Ascending aorta (tissue), 2 donors: ENCODE measurements at places on chromosomes 4 and X.

- DNase-seq = no peak
These were observed 22.3 kb upstream of the MAOA start for GRCh38 chrX:43633757-43634156.

- no peak for DNase-seq
These were observed 54.4 kb upstream of the LCORL start for GRCh38 chr4:18075823-18076433.

DNA sequence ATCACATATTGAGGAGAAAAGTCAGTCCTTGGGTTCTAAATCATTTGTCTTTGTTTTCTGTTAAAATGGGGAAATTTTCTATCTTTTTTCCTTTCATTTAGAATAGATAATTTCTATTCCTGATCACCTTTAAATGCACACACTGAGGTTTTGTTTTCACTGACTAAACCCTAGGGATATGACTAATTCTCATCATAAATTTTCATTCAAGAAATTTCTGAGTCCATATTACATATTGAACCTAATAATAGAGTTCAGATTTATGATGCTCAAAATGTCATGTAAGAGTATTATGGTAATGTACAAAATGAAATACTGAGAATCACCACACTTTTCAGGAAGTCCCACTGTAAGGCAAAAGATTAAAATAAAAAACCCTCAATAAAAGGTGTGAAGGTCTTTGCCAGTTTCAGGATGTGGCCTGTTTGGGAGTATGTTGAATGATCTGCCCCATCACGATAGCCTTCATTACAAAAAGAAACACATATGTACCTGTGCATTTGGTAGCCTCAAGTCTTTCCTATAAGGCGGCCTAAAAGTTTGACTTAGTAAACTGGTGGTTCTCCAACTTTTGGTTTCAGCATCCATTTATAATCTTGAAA, 49.4 kb downstream of the LEF1 start:
- DNase-seq = no peak

DNA sequence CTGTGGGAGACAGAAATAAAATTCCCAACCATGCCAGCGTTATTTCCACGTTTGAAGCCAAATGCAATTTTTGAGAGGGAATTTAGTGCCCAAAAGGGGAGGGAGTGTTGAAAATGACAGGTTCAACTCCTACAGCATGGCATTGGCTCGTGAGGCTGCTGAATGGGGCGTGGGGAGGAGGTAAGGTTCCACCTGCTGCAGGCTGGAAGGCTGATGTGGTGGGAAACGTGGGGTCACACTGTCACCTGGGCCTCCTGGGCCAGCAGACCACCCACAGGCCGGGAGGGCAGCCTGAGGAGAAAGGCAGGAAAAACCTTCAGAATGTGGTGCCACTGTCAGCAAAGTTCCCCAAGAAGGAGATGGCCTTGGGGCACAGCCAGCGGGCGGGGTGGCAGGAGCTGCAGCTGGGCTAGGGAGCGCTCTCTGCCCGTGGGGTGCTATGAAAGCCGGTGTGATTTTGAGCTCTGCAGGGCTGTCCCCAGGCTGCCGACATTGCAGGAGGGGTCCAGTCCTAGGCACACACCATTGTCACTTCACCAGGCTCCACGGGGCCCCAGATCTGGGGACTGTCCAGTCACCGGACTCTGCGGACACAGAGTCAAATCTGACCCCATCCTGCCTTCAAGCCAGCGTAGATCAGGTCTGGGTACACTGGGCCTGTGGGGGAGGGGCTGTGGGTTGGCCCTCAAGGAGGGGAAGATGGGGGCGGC, 19.6 kb downstream of the MSANTD1 start:
- DNase-seq = no peak

DNA sequence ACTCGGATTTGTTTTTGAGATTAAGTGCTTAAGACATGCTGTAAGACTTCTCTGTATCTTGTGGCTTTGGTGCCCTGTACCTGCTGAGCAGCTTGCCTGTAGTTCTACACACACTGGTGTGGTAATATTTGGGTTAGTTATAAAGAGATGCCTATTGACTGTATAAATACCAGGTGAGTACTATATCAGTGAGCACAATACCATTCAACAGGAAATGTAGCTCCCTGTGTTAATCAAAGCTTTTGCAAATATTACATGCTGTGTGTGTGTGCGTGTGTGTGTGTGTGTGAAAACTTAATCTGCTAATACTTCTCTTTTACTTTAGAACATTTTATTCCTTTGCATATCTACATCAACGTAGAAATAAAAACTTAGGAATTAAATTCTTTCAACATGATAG, 30.1 kb downstream of the MYOZ2 start:
- no peak for DNase-seq

- no peak for DNase-seq
These were observed 117.7 kb upstream of the SLC6A14 start for GRCh38 chrX:116318672-116319071.

DNA sequence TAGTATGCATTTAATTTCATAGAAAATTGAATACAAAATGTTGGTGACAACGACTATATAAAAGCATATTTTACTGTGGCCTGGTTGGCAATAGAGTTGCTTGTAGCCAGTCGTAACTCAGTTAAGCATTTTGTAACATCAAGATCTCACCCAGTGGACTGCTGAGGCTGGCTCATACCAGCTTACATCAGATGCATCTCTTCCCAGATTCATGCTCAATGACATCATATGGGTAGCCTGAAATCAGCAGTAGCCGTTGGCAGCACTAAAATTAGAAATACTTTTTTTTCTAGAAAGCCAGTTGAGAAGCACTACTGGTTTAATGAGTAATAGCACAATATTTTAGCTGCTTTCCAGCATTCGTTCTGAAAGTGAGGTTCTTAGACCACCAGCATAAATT, 341.2 kb downstream of the TECRL start:
- no peak for DNase-seq

GRCh38 chrX:103503163-103503852, 16.0 kb downstream of the RAB40A start:
- DNase-seq = no peak

DNA sequence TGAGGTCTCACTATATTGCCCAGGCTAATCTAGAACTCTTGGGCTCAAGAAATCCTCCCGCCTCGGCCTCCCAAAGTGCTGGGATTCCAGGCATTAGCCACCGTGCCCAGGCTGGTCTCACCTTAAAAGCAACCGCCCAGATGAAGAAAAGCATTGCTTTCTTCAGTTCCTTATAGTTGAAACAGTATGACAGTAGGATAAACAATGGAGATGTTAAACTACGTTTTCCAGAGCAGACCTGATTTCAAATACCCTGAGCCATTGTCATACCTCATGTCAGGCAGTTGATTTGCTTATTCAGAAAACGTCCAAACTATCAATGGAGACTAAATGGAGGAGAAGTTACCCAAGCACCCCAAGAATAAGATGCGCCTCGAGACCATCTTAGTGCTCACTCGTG, 26.3 kb upstream of the TMEM131L start:
- no peak for DNase-seq

GRCh38 chr4:38090455-38091246, 130.5 kb downstream of the PTTG2 start:
- no peak for DNase-seq

DNA sequence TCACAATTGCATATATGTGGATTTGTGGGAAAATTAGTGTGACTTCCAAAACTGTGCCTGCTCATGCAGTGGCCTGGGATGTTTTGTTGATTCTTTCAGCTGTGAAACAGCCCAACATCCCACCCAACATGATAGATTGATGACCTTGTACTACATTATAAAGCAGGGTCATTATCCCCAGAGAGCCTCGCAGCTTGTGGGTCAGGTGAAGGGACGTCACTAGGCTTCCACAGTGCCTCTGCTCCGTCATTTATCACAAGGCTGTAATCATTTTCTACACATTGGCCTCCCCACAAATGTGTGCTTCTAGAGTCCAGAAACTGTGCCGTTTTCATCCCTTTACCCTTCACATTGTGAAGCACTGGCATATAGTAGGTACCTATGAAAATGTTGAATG, 31.6 kb downstream of the ALPK1 start:
- no peak for DNase-seq

- DNase-seq = no peak
These were observed 105.4 kb downstream of the TMEM144 start for GRCh38 chr4:158315706-158316105.

- no peak for DNase-seq
These were observed 607.4 kb upstream of the FAM241A start for GRCh38 chr4:111537871-111538270.

GRCh38 chr4:144340931-144341330, 200.4 kb upstream of the GYPA start:
- no peak for DNase-seq

DNA sequence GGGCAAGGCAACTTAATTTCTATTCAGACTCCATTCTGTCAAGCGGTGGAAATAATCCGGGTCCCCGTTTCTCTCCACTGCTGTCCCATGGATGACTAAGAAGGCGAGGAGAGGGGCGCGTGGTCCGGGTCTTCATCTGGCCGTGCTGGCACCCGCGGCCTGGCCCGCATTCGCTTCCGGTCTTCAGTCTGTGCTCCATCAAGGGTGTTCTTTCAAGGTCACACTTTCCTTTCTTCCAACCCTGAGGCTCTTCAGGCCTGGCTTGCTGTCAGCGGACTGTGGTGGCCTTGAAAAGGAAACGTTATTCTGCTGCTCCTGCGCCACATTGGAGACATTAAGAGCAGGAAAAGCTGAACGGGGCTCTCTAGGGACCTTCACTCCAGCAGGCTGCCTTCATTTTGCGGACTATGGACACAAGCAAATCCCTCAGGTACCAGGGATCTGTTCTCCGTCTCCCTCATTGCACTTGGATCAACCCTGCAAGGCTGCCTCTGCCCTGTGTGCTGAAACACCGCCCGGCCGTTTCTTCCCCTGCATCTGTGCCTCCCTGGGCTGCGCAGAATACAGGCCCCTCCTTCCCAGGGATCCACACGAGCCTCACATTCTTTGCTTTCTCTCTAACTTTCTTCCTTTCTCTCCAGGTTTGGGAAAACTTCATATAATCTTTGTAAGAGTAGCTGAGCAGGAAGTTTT, 5.7 kb upstream of the SLC25A4 start:
- no peak for DNase-seq

- DNase-seq = no peak
These were observed 126.3 kb downstream of the REPS2 start for GRCh38 chrX:17072721-17073230.

DNA sequence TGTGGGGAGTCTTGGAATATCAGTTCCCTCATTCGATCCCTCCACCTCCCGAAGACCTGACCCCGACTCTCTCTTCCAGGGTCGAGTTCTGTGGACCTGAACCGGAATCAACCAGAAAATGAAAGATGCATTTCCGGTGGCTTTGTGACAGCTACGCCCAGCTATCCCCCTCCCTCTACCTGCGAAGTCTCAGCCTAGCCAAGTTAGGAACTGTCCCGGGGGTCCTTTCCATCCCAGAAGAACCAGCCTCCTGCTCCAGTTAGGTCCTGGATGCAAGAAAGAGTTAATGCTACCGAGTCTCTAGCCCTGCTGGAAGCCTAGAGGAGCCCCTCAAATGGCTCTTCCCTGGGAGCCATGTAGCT, 13.4 kb upstream of the ETDC start:
- no peak for DNase-seq

DNA sequence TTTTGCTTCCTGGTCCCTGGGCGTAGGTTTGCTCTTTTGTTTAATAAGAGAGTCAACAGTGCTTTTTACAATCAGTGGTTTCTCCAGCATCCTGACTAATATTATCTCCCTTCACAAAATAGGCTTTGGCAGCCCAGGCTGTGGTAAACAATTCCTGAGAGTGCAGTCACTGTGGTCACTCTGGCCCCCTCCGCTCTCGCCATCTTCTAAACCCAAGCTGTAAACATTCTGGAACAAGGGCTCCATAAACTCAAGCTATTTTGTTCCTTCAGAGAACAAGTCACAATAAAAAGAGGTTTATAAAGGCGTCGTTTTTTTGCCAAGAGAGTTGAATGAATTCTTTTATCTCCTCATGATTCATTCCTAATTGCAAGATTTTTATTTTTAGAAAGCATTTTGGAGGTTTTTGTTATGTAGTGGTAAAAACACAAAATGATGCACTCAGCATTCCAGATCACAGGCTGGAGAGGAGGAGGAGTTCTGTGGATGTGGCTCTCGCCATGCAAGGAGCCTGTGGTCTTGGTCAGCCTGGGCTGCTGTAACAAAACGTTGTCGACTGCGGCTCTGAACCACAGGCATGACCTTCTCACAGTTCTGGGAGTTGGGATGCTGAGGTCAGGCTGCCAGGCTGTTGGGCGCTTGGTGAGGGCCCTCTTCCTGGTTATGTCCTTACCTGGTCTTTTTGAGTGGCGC, 486.4 kb upstream of the FAT1 start:
- no peak for DNase-seq

DNA sequence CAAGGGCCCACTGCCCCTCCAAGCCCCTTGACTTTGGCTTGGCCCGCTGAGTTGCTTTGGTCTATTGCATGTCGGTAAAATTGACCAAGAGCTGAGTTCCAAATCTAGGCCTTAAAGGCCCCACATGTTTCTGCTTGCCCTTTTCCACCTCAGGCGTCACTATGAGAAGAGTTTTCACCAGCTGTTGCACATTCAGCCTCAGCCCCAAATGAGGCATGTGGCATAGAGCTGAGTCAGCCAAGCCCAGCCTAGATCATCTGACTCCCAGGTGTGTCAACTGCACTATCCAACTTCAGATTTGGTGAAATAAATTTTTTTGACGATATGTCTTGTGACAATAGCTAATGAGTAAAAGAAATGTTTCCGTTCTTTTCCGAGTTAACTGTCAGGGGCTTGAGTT, 424.5 kb upstream of the FAM47C start:
- no peak for DNase-seq

GRCh38 chr4:150244600-150244999, 166.4 kb downstream of the DCLK2 start:
- no peak for DNase-seq

- no peak for DNase-seq
These were observed 653.3 kb downstream of the NLGN4X start for GRCh38 chrX:5575407-5575806.

- no peak for DNase-seq
These were observed 434 bp upstream of the TMEM255A start for GRCh38 chrX:120311727-120312063.

- DNase-seq = no peak
These were observed 85.2 kb upstream of the DCLK2 start for GRCh38 chr4:149993030-149993429.

GRCh38 chr4:125097729-125098128, 217.0 kb upstream of the FAT4 start:
- no peak for DNase-seq

- DNase-seq = no peak
These were observed 28.3 kb upstream of the UXT start for GRCh38 chrX:47687263-47687662.

DNA sequence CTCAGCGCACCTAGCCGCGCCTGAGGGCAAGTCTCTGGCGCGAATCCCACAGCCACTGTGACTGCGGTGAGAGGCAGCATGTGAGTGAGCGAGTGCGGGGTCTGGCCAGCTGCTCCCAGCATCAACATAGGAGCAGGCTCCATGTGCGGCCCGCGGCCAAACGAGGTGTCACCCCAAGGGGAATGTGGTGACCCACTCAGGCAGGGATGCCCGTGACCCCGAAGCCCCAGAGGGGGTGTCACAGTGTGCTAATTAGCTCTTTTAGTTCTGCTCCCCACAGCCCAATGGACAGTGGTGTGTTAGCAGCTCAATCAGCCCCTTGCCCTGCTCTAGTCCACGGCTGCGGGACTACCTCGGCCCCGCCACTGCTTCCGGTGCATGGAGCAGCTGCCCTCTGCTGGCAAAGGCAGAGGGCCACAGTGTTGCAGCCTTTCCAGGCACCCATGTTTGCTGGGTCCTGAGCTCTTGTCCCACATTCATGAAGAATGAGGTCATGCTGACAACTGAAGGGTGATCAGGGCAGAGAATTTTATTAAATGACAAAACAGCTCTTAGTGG, 61.4 kb downstream of the AGA start:
- no peak for DNase-seq
